ENCODE measurements at places on chromosomes 16 and 17.

DNA sequence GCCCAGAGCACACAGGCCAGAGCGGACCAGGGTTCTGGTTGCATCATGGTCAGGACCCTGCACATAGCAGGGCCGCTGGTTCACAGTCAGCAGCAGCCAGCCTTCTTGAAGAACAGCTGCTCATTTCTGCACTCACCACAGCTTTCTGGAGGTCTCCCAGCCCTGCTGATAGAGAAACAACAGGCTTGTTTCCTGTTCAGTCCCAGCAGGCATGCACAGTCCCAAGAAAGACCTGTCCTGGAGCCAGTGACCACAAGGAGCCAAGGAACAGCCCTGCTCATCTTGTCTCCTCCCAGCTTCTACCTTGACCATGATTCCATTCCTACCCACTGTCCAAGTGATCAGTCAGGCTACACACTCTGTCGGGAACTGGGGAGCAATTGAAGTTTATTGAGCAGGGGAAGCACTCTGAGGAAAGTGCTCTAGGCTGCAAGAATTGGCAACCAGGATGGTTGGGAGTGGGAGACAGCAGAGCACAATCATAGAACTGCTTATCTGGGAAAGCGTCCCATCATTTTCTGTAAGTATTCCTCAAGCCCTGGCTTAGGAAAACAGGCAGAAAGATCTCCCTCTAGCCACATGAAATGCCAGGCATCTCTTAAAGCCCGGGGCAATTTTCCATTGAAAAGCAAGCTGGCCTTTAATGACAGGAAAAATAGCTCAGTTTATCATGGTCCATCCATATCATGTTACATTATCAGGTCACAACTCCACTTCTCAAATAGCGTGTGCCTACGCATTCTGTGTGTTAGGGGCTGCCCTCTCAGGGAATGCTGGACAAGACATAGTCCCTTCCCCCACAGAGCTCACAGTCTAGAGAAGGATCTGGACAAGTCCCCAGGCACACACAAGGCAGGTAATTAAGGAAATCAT, 155.4 kb upstream of the FOXF1 start:
- DNase-seq: no peak

- peak; percentile 83 for DNase-seq
These were observed at the start of gene IKZF3 for GRCh38 chr17:39863918-39864746. Gene IKZF3 (minus strand): TSS chr17:39864312. CDS start chr17:39864126, 186 bp downstream.

- no peak for DNase-seq
These were observed 648 bp upstream of the ERCC4 start for GRCh38 chr16:13919330-13919682.

DNA sequence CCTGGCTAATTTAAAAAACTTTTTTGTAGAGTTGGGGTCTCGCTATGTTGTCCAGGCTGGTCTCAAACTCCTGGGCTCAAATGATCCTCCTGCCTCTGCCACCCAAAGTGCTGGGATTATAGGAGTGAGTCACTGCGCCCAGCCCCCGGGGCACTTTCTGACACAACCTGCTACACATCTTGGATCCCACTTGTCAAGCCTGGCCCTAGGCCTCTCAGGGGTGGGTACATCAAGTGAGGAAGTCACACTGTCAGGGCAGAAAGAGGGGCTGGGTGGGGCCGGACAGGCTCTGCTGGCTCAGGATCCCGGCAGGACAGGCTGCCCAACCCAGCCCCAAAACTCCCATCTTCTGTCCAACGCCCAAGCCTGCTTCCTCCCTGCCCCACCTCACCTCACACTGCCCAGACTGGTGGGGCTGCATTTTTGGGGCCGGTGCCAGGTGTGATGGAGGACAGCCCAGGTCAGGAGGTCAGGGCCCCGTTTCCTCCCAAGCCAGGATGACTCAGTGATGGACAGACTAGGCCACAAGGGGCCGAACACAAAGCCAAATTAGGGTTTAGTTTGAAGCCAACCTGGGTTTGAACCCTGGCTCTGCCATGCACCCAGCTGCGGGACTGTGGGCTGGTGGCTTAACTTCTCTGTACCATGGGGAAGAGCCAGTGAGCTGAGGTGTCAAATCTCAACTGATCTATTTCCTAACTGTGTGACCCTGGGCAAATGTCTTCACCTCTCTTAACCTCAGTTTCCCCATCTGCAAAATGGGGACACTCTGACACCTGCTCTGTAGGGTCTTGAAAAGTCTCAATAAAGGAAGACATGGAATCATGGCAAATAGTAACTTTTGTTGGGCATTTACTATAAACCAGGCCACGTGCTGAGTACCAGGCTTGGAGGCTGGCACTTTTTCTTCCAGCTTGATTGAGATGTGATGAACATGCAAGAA, 8.9 kb upstream of the PPL start:
- no peak for DNase-seq

- peak; percentile 73 for DNase-seq
These were observed 737 bp downstream of the DHRS13 start for GRCh38 chr17:28901866-28902818.

DNA sequence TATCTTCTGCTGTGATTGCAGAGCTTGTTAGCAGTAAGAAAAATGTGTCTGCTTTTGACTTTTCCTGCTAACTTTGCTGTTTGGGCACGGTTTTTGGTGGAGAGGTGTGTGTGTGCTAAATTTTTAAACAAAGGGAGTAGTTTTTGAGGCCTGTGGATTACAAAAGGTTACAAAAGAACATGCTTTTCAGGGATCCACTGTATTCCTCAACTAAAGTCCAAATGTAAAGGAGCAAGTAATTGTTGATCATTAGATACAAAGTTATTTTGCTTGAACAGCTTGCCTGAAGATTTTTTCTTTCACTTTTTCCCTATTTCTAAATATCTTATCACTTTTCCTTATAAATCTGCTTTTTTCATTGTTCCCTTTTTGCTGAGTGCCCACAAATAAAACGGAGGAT, 2.0 kb downstream of the KPNB1 start:
- no peak for DNase-seq

GRCh38 chr17:34303606-34304005, 15.6 kb upstream of the CCL8 start:
- no peak for DNase-seq

DNA sequence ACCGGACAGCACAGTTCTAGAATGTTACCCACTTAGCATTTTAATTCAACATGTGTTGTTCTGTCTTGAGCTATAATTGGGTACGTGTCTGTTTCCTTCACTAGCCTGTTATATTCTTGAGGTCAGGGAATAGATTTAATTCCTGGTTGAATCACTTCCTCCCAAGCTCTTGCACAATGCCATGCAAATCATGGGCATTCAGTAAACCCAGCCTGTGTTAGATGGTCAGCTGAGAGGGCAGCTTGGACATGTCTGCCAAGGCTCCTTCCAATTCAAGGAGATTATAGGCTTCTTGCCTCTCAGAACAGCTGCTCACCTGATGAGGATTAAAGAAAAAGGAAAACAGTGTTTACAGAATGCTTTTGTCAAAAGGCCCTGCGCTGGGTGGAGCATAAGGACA, 12.6 kb downstream of the C1QTNF1 start:
- DNase-seq: no peak

DNA sequence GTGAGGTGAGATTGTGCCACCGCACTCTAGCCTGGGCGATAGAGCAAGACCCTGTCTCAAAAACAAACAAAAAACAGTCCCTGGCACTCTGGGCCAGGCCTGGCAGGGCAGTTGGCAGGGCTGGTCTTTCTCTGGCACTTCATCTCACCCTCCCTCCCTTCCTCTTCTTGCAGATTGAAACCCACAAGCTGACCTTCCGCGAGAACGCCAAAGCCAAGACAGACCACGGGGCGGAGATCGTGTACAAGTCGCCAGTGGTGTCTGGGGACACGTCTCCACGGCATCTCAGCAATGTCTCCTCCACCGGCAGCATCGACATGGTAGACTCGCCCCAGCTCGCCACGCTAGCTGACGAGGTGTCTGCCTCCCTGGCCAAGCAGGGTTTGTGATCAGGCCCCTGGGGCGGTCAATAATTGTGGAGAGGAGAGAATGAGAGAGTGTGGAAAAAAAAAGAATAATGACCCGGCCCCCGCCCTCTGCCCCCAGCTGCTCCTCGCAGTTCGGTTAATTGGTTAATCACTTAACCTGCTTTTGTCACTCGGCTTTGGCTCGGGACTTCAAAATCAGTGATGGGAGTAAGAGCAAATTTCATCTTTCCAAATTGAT, 24.8 kb downstream of the STH start:
- DNase-seq: no peak

- no peak for DNase-seq
These were observed 3.1 kb downstream of the PPP1R1B start for GRCh38 chr17:39629898-39630297.

DNA sequence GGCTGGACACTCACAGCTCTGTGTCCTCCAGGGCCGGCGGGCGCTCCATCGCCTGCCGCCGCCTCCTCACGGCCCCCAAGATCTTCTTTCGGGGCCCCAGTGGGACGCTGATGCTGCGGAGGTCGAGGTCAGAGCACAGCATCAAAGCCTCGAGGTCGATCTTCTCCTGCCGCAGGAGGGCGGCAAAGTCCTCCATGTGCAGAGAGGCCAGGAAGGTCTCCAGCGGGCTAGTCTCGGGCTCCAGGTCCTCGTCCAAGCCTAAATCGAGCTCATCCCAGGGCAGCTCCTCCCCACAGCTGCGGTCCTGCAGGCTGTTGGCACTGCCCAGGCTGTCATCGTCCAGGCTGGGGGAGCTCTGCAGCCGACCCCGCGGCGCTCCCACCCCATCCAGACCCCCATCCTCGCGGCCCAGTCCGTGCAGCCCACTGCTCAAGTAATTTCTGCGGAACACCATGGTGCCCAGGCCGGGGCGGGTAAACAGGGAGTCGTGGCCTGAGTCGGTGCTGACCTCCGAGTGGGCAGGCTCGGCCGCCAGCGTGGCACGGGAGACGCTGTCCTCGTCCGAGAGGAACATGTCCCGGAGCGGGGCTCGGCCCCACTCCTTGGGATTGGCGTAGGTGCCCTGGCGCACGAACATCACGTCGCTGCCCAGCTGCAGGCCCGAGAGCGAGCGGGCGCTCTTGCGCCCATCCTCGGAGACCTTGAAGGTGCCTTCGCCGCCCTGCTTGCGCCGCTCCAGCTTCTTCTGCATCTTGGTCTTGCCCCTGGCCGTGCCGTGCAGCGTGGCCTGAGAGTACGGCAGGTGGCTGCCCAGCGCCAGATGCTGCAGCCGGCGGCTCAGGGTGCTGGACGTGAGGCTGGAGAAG, 3.4 kb downstream of the USH1G start:
- no peak for DNase-seq

DNA sequence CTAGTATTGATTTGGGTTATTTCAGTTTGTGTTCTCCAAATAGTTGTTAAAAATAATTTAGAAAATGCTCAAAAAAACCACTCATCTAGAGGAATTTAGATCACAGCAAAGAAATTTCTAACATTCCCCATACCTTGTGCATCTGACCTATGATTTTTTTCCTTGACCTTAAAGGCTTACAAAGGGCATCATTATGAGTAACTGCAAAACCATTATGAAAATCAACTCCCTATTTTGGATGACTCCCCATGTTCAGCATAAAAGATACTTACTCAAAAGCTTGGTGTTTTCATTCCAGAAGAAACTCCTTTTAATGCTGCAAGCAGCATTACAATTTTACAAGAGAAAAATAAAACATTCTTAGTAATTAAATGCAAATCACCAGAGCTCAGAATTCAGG, 83.2 kb downstream of the GRIN2A start:
- DNase-seq: no peak

DNA sequence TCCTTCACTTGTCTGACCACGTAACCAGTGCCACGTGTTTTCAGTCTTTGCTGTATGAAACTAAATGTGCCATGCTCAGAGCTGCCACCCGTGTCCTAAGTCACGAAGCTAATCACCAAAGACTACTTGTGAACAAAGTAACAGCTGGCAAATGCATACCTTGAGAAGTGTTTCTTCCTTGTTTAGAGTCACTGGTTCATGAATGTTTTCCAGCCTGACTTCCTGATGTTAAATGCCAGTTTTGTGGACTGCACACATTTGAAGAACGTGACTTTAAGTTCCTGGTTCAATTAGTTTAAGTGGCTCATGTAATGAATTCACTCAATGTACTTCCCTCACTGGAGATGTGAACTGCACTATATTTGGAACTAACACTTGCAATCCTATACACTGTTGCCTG, 19.9 kb upstream of the KPNB1 start:
- DNase-seq: no peak

DNA sequence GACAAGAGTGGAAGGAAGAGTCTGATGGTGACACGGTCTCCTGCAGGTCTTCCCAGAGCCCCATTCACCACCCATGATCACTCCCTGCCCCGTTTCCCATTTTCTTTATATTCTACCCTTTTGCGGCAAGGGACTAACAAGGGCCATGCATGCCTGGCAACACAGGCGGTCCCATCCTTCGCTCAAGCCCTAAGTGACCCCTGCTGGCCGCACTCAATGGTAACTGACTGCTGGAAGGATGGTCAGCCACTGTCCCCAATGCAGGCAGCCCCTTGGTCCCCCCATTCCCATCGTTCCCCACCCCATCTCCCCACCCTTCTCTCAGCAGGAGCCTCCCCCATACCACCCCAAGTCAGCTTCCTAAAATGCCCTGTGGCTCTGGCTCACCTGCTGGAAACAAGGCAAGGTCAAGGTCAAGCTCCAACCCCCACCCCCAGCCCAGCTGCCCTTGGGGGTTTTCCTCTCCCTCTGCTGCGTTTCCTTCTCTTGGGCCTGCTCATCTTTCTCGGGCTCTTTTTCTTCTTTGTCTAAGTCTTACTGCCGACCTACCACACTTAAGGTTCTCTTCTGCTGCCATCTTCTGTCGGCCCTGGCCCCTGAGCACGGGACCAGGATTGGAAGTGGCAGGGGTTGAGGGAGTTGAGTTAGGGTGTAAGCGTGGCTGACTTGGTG, 116.0 kb downstream of the RPTOR start:
- no peak for DNase-seq

- DNase-seq: no peak
These were observed 581.7 kb downstream of the MAF start for GRCh38 chr16:79018650-79019429.

DNA sequence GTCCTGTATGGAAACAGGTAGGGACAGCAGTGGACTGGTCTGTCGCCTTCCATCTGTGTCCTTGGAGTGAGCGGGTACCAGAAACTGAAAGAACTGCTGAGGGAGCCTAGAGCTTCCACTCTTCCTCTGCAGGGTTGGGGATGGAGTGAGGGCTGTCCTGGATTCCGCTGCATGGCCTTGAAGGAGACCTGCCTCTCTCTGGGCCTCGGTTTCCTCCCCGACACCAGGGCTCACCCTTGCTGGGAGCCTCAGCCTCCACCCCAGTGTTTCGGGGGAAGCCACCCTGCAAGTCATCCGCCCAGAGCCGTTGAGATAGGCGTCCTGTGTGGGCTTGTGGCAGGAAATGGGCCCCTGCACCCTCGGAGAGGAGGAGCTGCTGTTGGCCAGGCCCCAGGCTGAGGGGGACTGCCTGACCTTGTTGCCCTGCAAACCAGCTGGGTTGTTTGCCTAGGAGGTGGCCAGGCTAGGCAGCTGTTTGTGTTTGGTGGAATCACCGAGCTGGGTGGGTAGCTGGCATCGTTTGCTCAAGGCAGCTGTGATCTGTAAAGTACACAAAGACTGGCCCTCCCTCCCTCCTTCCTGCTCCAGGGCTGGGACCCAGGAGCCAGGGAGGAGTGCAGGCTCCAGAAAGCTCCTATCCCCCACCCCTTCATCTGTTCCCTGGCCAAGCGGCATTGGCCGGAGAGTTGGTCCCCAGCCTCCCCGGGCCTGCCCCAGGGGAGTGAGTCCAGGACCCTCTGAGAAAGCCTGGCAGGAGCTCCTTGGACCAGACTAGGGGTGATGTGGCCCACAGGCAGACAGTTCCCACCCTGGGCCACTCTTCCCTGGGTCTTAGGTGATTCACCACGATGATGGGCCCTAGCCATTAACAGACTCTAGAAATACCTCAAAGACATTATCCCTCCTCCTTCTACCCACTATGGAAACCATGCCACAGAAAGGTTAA, 1.3 kb downstream of the RAB37 start:
- DNase-seq: peak; percentile 90
